ENCODE measurements at places on chromosomes 12 and 14.

- no peak for DNase-seq
Observed at GRCh38 chr12:42468921-42469320, 120.6 kb downstream of the PRICKLE1 start.

- DNase-seq = no peak
Observed at GRCh38 chr12:6333029-6333428, 8.8 kb downstream of the TNFRSF1A start.

GRCh38 chr12:106256524-106256923 is 8.7 kb upstream of the CKAP4 start:
- no peak for DNase-seq

GRCh38 chr14:96953875-96954185 is 156.6 kb downstream of the VRK1 start:
- no peak for DNase-seq

GRCh38 chr12:95200128-95200894 is 17.0 kb downstream of the FGD6 start:
- no peak for DNase-seq

GRCh38 chr12:63966606-63966975 is 122.1 kb downstream of the SRGAP1 start:
- no peak for DNase-seq

Data from right renal cortex interstitium (tissue), 3 donors.